Fibroblast of skin of back (primary cell): ENCODE measurements at places on chromosomes 13 and 19.

- DNase-seq, result no peak
Observed at GRCh38 chr13:112688560-112689302, 1.1 kb upstream of the ATP11A start.

GRCh38 chr13:82011355-82011754 is 1670.4 kb upstream of the SPRY2 start:
- DNase-seq, result no peak

- no peak for DNase-seq
Observed at GRCh38 chr13:55869648-55870047, 1271.1 kb upstream of the PRR20A start.

GRCh38 chr19:33771384-33772101 is 25.1 kb upstream of the KCTD15 start:
- DNase-seq, result peak; percentile 49

DNA sequence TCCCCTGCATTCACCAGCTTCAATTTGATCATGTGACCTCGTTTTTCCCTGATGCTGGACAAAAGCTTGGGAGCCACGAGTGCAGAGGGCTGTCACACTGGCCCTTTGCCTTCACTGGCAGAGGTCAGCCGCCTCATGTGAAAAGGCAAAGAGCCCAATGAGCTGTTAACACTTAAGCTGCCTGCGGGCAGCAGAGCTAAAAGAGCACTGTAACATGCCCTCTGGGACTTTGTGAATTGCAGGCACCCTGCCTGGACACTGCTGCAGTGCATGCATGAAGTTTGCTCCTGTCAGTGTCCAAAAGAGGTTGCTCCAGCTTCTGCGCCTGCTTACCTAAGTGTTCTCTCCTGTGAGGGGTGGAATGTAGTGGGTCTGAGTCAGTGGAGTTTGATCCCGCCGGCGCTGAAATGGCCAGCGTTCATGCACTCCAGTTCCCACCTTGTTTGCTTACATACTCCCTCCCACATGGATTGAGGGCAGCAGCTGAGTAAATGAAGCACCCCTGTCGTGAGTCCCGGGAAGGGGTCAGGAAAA is 193.7 kb downstream of the RFC3 start:
- no peak for DNase-seq

- no peak for DNase-seq
Observed at GRCh38 chr13:28755546-28755870, 36.7 kb upstream of the SLC46A3 start.
